Pancreas (tissue), 10 donors: ENCODE measurements at places on chromosomes 3 and 15.

DNA sequence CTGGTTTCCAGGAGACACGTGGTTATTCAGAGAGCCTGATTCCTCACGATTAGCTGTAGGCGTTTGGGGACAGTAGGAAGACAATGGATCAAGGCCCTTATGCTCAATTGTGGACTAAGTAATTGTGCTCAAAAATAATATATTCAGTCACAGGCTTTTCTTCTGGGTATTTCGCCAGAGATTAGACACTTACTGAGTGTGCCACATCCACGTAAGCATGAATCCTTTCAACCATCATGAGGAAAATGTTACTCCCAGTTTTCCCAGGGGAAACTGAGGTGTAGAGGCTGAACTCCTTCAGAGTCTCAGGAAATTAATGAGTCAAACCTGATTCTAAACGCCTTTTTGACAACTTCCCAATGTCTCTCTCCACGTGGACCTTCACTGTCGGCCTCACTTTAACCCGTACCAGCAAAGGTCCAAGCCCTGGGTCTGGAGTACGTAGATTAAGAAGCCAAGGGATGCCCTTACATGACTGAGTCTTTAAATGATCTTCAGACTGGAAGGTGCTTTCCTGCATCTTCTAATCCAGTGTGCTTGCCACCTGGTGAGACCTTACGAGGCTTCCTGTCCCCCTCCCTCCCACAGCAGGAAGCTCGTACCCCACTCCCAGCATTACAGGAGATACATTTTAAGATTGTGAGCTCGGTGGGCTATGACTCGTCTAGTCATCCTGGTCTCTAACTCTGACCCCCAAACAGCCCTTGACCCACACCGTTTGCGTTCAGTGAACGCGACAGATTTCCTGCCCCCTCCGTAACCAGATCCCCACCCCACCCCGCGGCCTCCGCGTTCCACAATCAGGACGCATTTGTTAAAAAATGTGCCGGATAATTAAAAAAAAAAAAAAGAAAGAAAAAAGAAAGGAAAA is 1.7 kb downstream of the PKM start:
- no peaks in the 10 kb centered on the region for H3K27me3 ChIP-seq
- no peak for DNase-seq
- no peaks in the 10 kb centered on the region for H3K36me3 ChIP-seq
- H3K4me3 ChIP-seq, result peak overlapping the region; percentile 76

- no peaks in the 10 kb centered on the region for H3K27me3 ChIP-seq
- no peak for DNase-seq
- H3K4me3 ChIP-seq, result no peak overlapping the region
These were observed 126.8 kb upstream of the CPNE4 start for GRCh38 chr3:132161608-132162007.

DNA sequence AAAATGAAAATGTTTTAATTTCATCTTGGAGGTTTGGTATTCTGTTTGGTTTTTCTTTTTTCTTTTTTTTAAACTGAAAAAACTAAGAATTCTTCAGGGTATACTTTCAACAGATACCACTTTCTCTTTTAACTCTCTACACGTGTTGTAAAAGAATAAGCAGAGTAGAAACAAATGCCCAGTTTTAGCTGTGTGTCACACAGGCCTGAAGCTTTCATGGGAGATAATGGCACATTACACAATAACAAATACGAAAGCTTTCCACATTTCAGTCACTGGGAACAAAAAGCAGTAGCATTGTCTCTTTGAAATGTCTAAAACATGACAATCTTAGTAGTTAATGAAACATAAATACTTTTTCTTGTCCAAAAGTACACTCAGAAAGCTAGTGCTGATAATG is 818.5 kb downstream of the TBL1XR1 start:
- no peaks in the 10 kb centered on the region for H3K4me1 ChIP-seq
- no peak for DNase-seq
- no peak overlapping the region for H3K27ac ChIP-seq

- no peaks in the 10 kb centered on the region for H3K4me1 ChIP-seq
- DNase-seq, result no peak
- H3K4me3 ChIP-seq, result no peak overlapping the region
- peaks cover 7% of the 10 kb centered on the region for H3K27me3 ChIP-seq
- H3K36me3 ChIP-seq, result no peaks in the 10 kb centered on the region
These were observed 296.0 kb downstream of the MEX3B start for GRCh38 chr15:81749716-81750375.

DNA sequence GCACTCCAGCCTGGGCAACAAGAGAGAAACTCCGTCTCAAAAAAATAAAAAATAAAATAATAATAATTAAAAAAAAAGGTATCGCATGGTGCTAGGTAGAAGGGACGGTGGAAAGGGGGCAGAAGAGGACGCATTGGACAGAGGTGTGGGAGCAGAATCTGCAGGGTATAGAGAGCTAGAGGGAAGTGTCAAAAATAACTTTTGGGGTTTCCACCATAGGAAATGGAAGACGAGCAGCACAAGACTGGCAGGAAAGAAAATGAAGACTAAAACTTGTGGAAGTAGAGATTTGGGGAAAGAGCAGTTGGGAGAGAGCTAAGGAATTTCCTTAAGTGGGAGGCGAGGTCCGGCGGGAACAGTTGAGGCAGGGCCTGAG is 585 bp upstream of the MKRN2 start:
- no peaks in the 10 kb centered on the region for H3K36me3 ChIP-seq
- H3K4me1 ChIP-seq, result peaks cover 24% of the 10 kb centered on the region
- H3K27me3 ChIP-seq, result peaks cover 3% of the 10 kb centered on the region
- no peak for DNase-seq

DNA sequence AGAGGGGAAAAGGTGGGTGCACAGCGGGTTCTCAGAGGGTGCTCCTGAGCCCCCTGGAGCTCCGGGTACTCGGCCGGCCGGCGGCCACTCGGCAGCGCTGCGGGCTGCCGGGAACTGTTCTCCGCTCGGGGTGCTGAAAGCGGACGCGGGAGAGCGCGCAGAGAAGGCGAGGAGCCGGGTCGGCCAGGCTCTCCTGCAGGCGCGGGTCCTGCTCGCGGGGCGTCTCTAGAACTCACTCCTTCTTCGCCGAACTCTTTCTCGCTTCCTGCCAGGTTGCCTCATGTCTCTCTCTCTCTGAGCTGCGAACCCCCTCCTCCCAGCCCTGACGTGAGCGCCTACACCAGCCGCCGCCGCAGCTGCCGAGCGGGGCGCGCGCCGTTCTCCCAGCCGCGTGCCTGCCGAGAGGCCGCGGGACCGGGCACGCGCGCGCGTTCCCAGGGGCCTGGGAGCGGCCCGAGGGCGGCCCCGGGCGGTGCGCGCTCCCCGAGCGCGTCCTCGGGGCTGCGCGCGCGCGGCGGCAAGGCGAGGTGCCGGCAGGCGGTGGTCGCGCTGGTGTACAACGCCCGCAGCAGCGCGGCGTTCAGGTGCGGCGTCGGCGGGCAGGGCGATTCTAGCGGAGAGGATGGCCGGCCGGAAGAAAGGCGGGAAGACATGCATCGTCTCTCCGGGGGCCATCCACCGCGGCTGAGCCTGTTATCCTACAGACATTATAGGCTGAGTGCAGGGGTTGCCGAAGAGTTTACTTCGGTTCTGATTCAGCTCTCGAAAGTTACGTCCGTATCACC is at the start of gene PEX5L:
TSS of gene PEX5L (minus strand) at position 267 of the 785 bp plus-strand sequence. CDS start 338 bp downstream, outside the sequence.
- no peaks in the 10 kb centered on the region for H3K4me1 ChIP-seq
- H3K4me3 ChIP-seq, result peak within 1 kb of the TSS; percentile 40
- H3K36me3 ChIP-seq, result no peaks in the 10 kb centered on the region
- H3K27ac ChIP-seq, result peak within 1 kb of the TSS; percentile 42
- no peaks in the 10 kb centered on the region for H3K27me3 ChIP-seq

DNA sequence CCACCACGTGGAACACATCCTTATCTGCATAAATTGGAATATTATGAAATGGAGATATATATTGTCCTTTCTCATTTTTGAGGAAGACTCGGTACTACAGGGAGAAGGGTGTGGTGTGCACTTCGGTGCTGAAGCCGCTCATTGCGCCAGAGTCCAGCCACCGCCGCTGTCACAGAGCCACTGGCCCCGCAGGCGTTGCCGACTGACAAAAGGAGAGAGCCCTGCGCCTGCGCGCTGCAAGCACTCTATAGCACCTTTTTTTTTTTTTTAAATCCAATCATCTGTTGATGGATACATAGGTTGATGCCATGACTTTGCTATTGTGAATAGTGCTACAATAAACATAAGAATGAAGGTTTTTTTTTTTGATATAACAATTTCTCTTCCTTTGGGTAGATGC is 130.0 kb upstream of the TBC1D5 start:
- H3K27me3 ChIP-seq, result no peaks in the 10 kb centered on the region
- H3K36me3 ChIP-seq, result no peaks in the 10 kb centered on the region
- no peak for DNase-seq
- no peak overlapping the region for H3K27ac ChIP-seq
- no peaks in the 10 kb centered on the region for H3K4me1 ChIP-seq
- no peak overlapping the region for H3K4me3 ChIP-seq

GRCh38 chr3:149203758-149204157 is 17.9 kb downstream of the CP start:
- H3K36me3 ChIP-seq, result no peaks in the 10 kb centered on the region
- no peak overlapping the region for H3K4me3 ChIP-seq
- no peak for DNase-seq
- H3K4me1 ChIP-seq, result no peaks in the 10 kb centered on the region

- H3K27me3 ChIP-seq, result no peaks in the 10 kb centered on the region
- H3K36me3 ChIP-seq, result no peaks in the 10 kb centered on the region
- DNase-seq, result no peak
- H3K27ac ChIP-seq, result no peak overlapping the region
- H3K4me3 ChIP-seq, result no peak overlapping the region
- no peaks in the 10 kb centered on the region for H3K4me1 ChIP-seq
These were observed 33.9 kb upstream of the MEX3B start for GRCh38 chr15:82079736-82080135.
